NCI-H2081 treated with DMSO at 0.1 percent for 48 hours (cell line): ENCODE measurements at places on chromosomes 16 and 17.

- DNase-seq = peak; percentile 48
These were observed 2.7 kb downstream of the FOXJ1 start for GRCh38 chr17:76138234-76138895.

GRCh38 chr17:31053071-31053470 is 41.7 kb upstream of the NF1 start:
- DNase-seq = no peak

DNA sequence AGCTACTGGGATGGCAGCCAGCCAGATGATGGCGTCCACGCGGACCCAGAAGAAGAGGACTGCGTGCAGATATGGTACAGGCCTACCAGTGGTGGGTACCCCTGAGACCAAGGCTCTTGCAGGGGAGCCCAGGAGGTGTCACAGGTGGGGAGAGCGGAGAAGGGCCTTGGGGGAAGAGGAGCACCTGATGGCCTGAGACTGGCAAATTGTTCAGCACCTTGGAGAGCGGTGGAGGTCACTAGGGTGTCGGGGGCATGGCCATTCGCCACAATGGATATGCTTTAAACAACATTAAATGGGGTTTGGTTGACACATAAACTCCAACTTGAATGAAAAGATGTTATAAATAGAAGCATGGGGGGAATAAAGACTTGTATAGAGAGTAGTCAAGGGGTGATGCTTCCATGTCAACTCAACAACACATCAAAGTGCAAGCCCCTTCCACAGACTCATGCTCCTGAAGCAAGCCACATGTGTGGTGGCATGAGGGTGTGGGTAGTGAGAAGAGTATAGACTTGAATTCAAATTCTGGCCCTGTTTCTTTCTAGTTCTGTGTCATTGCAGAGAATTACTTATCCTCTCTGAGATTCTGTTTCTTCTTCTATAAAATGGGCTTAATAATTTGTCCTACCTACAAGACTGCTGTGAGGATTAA is 22.2 kb downstream of the CLEC19A start:
- no peak for DNase-seq

DNA sequence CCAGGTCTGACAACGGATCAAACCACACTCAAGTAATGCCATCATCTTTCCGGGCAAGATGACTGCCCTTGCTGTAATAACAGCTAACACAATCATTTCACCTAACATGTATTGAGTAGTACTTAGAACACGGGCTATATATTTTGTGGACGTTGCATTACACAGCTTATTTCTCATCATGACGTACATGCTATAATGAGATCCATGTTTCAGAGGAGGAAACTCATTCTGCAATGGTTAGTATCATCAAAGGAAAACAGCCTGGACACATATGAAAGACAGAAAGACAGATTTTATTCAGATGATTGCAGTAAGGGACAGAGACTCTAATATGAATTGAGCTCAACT is 446.7 kb downstream of the HS3ST3B1 start:
- DNase-seq = no peak

- DNase-seq = no peak
These were observed 86.4 kb downstream of the GAS7 start for GRCh38 chr17:10111907-10112452.

- no peak for DNase-seq
These were observed 16.6 kb downstream of the PMM2 start for GRCh38 chr16:8814095-8814806.

DNA sequence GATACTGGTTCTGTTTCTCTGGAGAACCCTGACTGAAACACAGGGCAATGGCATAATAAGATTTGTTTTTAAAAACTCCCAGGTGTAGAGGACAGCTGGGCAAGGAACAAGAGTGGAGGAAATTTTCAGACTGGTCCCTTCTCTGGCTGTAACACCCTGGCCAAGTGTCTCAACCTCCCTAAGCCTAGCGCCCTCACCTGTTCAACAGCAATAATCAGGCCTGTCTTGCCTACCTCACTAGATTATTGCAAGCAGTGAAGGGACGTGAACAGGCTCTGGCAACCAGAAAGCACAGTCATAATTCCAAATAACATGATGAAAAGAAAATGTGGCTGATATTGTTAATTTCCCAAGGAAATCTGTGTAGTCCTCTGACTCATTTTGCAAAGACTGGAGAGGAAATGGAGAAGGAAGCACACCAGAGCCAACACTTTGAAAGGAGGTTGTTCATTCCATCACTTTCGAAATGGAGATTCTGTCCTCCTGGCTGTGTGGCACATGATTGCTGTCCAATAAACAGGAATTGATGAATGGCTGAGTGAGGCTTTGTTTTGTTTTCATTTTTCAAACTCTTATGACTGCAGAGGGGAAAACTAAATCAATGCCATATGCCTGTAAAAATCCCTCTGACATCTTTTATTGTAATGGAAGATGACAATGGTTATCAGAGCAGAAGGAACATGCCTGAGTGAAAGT is 87.5 kb upstream of the HLF start:
- DNase-seq = no peak

DNA sequence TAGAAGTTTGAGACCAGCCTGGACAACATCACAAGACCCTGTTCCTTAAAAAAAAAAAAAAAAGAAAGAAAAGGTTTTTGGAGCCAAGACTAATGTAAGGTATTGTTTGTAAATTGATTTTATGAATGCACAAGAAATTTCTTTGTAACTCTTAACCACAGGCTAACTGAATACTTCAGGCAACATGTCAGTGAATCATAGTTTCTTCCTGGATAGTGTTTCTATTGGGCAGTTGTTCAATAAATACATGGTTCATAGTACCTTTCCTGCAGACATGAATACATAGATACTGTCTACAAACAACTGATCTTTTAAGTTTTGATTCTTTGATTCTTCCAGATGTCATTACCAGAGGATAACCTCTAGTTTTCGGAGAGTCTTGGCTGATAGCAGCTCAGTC is 11.6 kb downstream of the DDX42 start:
- no peak for DNase-seq

GRCh38 chr17:82439829-82440365 is 10.7 kb downstream of the CYBC1 start:
- DNase-seq = no peak

- DNase-seq = no peak
These were observed 54.8 kb downstream of the RPH3AL start for GRCh38 chr17:297758-298157.

- no peak for DNase-seq
These were observed 83.0 kb downstream of the CMIP start for GRCh38 chr16:81527477-81528178.
